Left lobe of liver (tissue), 2 donors: ENCODE measurements at places on chromosomes 7 and 10. TPM values are rescaled to one million over a fixed set of nuclear protein-coding genes. Genes with fewer than 3 reads are reported as not detected.
A peak's percentile ranks its signal among the peaks of the same experiment; 100 is the strongest.

The COPS6 gene
- 42.6 TPM for total RNA-seq

The NOC3L gene
- total RNA-seq: 5.5 TPM

The COL1A2 gene
- 11.8 TPM for total RNA-seq

The PNLIPRP2 gene
- 0.88 TPM for total RNA-seq

The FAM24B gene
- total RNA-seq: 0.60 TPM

GRCh38 chr7:151514461-151515275 is 5.0 kb downstream of the RHEB start:
- DNase-seq: no peak

- peak; percentile 43 for DNase-seq
These were observed 72.6 kb downstream of the INPP5A start for GRCh38 chr10:132610071-132610701.

GRCh38 chr7:121515630-121516401 is 119.7 kb upstream of the FAM3C start:
- DNase-seq: no peak

DNA sequence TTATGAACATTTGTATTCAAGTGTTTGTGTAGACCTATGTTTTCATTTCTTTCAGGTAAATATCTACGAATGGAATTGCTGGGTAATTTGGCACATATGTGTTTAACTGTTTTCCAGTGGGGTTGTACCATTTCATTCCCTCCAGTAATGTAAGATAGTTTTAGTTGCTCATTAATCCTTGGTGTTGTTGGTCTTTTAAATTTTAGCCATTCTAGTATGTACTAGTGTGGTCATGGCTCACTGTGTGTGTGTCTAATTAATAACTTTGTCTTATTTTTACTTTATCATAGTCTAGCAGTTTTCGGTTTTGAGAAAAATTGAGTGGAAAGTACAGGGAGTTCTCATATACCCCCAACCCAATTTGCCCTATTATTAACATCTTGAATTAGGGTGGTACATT is 278.8 kb downstream of the CAMK1D start:
- no peak for DNase-seq

GRCh38 chr7:154353355-154353767 is 301.2 kb downstream of the DPP6 start:
- no peak for DNase-seq

GRCh38 chr10:48656914-48657305 is 27.8 kb upstream of the WDFY4 start:
- DNase-seq: no peak

DNA sequence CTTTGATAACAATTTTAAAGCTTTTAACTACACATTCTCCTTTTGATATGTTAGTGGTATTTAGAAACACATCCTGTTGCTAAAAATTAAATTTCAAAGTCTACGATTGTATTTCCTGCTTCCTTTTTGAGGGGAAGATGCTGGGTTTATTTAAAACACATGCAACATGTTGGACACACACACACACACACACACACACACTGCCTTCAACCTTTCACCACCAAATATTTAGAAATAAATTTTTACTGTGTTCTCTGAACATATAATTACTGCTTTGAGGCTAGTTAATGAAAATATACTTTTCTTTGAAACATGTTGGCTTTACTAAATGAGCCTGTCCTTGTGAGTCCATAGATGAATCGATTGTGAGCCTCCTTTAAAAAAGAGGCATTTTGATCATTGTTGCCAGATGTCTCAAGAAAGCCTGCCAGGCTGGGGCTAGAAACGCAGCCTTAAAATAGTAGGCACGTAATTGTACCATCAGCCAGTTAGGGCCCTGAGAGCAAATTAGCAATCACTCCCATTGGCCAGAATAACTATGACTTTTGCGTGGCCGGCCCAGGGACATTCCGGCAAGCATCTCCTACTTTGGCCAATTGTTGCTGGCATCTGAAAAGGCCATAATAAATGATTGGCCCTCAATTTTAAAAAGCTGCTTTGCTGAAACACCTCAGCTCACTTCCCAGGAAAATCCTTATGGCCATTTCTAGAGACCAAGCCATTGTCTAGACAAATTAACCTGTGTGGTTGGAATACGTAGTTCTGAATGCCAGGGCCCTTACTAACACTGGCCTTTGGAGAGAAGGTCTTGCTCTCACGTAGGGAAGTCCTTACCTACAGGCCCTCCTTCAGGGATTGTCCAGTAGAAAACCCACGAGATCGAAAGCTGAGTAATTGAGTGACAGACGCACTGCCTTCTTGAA is 9.9 kb upstream of the TEX36 start:
- no peak for DNase-seq
